HT1080 (cell line): ENCODE measurements at places on chromosomes 7 and 10. TPM values are rescaled to one million over a fixed set of nuclear protein-coding genes. Genes with fewer than 3 reads are reported as not detected.

Gene UTF1
- not detected in 2 replicates for total RNA-seq

Gene ARMH3
- total RNA-seq: 6.2 and 6.6 TPM in 2 replicates

Gene SORBS1
- 0.50 and 0.76 TPM in 2 replicates for total RNA-seq

Gene THNSL1
- total RNA-seq: 7.3 and 9.6 TPM in 2 replicates

Gene LRRC27
- 2.4 and 5.2 TPM in 2 replicates for total RNA-seq

Gene FAM25A
- total RNA-seq: not detected in 2 replicates

Gene MMD2
- not detected in 2 replicates for total RNA-seq

DNA sequence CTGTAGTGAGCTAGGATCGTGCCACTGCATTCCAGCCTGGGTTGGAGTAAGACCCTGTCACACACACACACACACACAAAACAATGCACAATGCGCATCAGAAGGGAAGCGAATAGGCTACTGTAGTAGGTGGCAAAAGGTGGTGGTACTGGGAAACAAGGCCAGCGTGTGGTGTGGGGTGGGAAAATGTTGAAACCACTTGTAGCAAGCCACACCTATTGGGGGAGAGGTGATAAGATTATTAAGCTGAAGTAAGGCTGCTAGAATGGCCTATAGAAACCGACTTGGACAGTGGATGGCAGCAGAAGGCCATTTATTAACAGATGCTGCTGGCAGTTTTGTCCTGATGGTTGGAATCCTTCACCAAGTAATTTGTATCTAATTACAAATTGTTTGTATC lies 7.2 kb upstream of the CHCHD1 start:
- peak; percentile 46 for DNase-seq

DNA sequence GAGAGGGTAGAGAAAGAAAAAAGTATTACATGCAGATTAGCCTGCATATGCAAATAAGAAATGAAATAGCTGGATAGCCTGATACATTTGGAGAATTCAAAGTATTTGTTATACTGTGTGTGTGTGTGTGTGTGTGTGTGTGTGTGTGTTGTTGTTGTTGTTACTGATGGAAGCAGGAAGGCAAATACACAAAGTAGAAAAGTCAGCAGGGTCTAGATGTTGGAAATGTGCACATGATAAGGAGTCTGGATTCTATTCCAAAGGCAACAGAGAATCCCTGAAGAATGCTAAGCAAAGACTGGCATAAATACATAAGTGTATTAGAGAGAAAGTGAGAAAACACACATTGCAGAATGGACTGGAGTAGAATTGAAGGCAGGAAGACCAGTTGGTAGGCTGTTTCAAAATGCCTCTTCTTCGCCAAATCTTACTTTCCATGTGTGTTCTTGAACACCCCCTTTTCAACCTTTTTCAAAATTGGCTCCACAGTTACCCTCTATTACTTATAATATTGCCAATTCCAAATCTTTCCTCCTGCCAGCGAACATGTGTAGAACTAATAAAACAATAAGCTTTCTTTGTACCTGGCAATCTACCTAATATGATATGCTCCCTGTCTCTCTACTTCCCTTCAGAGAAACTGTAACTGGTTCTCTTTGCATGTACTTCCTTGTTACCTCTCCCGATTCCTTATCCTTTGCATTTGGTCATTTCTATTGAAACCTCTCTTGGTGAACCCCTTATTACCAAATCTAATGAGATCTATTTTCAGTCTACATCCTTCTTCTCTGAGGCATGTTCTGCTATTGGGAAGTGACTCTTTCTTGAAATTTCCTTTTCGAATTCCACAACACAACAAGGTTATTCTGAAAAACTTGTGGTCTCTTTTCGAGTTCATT lies 6.2 kb downstream of the CPED1 start:
- DNase-seq: no peak

- DNase-seq: no peak
Observed at GRCh38 chr10:27513451-27514191, 9.5 kb downstream of the RAB18 start.

DNA sequence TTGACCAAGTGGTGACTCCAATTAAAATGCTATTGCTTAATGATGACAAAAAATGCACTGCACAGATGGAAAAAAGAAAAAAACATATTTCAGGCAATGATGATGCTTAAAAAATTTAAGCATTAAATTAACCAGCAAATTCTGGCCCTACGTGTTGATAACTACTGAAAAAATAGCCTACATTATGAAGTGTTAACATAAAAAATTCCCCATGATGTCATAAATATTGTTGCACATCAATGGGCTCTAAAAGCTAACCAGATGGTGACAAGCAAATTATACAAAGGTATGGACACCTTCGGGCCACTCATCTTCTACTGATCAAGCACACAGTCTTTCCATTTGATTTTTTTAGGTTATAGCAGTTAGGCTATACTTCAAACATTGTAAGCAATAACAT lies 267.4 kb downstream of the PARD3 start:
- DNase-seq: no peak

DNA sequence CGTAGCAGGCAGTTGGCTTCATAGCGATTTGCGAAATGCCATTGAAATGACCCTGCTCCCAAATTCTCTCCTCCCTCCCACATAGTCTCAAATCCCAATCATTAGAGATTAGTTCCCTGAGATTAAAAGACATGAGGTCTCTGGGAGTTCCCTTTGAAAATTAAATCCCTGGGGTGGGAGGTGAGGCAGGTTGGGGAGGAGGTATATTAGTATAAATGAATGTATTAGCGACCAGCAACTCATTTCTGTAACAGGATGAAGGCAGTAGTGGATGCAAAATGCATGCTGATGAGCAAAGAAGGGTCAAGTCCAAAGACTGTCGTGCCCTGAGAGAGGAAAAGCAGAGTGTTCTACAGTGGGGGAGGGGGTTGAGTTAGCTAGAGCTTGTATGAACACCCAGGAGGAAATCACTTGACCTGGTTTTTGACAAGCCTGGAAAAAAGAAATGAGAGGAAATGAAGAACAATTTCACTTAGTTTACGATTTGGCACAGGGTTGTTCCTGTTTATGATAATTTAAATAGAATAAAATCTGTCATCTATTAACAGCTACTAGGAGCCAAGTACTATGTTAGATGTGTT lies 79.6 kb upstream of the MTPN start:
- DNase-seq: no peak

- DNase-seq: no peak
Observed at GRCh38 chr10:30436191-30436611, 2.2 kb downstream of the MAP3K8 start.

DNA sequence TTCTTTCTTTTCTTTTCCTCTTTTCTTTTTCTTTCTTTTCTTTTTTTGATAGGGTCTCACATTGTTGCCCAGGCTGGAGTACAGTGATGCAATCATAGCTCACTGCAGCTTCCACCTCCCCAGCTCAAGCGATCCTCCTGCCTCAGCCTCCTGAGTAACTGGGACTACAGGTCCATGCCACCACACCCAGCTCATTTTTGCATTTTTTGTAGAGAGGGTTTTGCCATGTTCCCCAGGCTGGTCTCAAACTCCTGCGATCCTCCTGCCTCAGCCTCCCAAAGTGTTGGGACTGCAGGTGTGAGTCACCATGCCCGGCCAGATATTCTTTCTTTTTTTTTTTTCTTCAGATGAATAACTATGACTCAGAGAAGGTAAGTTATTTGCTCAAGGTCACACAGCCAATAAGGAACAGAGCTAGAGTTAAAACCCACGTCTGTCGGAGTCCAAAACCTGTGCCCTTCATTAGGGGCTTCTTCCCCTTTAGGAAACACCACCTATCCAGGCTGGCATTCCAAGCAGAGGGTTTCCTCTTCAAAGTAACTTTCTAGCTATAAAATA lies 28.1 kb upstream of the DNMBP start:
- DNase-seq: peak; percentile 65

DNA sequence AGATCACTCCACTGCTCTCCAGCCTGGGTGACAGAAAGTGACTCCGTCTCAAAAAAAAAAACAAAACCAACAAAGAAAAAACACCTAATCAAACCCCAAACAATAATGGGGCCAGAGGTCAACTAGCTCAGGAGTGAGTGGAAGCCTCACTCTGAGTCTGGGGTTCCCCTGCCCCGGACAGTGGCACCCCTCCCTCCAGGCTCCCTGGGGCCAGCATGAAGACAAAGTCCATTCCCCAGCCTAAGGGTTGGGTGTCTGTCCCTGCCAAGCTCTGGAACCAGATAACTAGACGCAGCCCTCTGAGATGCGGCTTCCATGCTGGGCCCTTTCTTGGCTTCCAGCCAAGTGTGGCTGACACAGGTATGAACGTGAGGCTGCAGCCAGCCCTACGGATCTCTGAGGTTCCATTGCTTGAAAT lies 1.7 kb upstream of the FUOM start:
- DNase-seq: no peak

- DNase-seq: no peak
Observed at GRCh38 chr7:135736586-135737305, 8.8 kb upstream of the SLC13A4 start.

- DNase-seq: peak; percentile 21
Observed at GRCh38 chr7:143487566-143487965, 9.9 kb downstream of the TAS2R41 start.

DNA sequence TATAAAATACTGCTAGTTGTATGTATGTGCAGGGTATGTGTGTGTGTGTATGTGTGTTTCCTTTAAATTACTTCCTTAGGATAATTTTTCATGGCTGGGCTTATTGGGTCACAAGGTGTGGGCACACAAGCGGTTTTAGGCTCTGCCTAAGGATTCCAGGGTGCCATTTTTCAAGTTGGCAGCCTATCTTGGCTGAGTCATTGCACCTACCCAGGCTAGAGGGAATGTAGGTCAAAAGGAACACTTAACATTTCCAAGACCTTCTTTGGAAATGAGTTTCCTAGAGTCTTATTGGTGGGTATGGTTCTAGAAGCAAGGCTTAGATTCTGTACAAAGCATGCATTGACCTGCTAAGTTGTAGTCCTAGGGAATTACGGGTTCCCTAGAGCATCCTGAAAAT lies 642.1 kb downstream of the LRMDA start:
- no peak for DNase-seq

- DNase-seq: no peak
Observed at GRCh38 chr7:93558705-93559614, 15.6 kb downstream of the CALCR start.

DNA sequence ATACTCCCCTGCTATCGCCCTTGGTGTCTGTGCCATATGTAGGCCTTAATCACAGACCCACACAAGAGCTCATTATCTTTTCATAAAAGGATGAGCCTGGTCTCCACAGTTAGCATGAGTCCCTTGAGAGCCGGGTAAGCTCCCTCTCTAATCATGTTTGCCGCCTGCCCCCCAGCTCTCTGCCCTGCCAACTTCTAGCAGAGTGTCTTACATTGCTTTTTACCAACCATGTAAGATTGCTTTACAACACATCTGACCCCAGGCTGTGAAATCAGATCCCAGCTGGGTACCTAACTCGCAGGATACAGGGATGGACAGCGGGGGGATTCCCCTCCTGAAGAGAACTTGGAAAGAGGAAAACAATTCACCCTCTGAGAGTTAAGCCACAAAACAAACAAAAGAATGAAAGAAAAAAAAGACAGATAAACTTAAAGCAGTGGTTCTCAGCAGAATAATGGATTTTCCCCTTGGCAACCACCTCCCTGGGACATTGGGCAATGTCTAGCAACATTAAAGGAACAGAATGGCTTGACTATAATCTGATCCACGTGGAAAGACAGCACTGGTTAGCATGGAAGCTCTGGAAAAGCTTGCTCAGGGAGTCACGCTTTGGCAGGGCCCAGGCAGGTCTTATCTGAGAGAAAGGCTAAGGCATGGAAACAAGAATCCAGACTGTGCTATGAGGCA lies 39.4 kb upstream of the ATOH7 start:
- DNase-seq: no peak

GRCh38 chr7:116363637-116364432 lies 135.7 kb upstream of the CAV2 start:
- DNase-seq: no peak

GRCh38 chr10:115052728-115053127 lies 40.4 kb upstream of the ATRNL1 start:
- DNase-seq: no peak

- no peak for DNase-seq
Observed at GRCh38 chr10:43070121-43071085, 6.5 kb upstream of the RET start.

DNA sequence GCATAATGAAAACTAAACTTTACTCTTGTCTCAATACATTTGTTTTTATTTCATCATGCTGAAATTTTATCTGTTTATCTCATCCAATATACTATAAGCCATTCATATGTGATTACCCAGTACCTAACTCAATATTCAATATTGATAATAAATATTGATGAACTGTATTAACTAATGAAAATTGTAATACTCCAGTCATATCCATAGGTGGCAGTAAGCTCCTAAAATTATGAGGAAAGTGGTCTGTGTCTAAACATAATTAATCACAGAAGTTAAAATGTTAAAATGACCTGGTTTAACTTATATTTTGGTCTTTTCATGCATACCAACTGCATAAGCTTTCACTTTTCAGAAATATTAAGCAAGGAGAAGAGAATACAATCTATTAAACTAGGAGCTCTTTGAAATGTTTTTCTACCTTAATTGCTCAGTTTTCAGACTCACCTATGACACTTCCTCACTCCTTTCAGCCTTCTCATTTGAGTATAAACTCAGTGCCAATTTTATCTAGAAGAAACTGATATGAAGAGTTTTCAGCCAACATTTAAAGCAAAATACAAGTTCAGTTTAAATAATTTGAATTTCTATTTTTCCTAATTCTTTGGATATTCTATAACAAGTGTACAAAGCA lies 30.5 kb upstream of the VWDE start:
- DNase-seq: no peak

- peak; percentile 47 for DNase-seq
Observed at GRCh38 chr10:3828404-3829155, 43.6 kb upstream of the KLF6 start.

DNA sequence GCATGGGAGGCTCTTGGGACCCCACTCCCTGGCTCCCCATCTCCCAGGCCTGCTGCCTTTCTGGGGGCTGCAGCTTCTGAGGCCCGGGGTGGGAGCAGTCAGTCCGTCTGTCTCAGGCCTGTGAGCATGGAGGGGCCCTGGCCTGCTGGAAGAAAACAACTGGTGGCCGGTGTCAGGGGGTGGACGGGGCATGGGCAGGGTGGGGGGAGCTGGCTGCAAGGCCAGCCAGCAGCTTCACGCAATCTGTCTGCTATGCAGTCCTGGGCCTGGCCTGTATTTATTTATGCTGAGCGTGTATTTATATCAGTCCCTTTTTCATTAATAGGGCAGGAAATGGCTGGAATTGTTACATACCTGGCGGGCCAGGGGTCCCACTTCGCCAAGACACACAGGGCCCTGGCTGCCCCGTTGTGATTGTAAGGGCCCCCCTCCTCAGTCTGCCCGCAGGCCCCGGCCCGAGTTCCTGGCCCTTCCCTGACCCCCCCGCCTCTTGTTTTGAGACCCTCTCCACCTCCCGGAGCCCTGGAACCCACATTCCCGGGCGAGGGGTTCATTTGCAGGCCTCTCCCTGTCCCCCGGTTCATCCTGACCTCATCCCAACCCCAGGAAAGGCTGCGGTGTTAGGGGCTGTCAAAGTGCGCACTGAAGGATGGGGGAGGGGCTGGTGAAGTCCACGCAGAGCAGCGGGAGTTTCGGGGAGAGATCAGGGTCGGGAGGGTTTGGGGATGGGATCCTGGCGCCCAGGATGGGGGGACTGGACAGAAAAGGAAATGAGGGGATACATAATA lies 8.2 kb downstream of the TMEM270 start:
- DNase-seq: no peak
